Kasumi-1 (cell line): ENCODE measurements at places on chromosomes 4 and X.

DNA sequence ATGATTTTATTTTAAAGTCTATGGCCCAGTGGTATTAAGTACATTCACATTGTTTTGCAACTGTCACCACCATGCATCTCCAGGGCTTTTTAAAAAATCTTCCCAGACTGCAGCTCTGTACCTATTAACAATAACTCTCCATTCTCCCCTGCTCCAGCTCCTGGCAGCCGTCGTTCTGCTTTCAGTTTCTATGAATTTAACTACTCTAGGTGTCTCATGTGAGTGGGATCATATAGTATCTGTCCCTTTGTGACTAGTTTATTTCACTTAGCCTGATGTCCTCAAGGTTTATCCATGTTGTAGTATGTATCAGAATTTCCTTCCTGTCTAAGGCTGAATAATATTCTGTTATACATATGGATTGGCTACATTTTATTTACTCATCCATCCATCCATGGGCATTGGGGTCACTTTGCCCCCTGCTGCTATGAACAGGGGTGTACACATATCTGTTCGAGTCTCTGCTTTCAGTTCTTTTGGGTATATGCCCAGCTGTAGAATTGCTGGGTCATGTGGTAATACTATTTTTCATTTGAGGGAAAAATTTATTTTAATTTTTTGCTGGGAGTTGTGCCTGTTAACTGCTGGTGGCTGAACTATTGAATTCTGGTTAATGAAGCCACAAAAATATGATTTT, 131.3 kb downstream of the ARHGAP10 start:
- no peak for DNase-seq

- DNase-seq, result no peak
These were observed 22.4 kb downstream of the ANK2 start for GRCh38 chr4:113071805-113072204.

DNA sequence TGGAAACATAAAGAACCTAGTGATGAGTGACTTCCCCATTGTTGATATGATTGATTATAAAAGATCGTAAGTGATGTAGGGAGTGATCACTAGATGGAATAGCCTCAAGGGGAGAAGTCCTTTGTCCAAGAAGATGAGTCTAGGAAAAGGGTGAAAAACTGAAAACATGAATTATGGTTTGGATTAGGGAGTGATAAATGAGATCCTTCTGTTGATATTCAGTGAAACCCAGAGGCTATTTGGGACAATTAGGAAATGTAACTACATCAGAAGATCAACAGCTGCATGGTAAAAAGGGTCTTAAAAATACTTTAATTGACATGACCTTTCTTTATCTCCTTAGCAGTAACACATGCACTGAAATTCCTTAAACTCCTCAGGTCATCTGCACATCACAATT, 124.0 kb upstream of the UNC5C start:
- no peak for DNase-seq

DNA sequence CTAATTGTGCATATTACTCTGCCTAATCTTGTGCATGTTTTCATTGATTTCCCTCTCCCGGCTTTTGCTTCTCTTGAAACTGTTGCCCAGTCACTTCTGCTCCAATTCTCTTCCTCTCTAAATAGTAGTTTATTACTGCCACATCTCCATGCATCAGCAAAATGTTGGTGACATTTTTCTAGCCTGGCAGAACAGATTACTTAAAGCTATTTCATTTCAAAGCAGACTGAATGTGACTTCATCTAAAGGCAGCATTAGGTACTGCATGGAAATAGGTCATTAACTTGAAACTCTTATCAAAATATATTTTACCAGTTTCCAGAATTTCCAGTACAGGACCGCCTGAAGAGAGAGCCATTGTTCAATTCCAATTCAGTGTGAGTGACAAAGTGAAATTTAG, 52.4 kb downstream of the HPGDS start:
- peak; percentile 5 for DNase-seq

DNA sequence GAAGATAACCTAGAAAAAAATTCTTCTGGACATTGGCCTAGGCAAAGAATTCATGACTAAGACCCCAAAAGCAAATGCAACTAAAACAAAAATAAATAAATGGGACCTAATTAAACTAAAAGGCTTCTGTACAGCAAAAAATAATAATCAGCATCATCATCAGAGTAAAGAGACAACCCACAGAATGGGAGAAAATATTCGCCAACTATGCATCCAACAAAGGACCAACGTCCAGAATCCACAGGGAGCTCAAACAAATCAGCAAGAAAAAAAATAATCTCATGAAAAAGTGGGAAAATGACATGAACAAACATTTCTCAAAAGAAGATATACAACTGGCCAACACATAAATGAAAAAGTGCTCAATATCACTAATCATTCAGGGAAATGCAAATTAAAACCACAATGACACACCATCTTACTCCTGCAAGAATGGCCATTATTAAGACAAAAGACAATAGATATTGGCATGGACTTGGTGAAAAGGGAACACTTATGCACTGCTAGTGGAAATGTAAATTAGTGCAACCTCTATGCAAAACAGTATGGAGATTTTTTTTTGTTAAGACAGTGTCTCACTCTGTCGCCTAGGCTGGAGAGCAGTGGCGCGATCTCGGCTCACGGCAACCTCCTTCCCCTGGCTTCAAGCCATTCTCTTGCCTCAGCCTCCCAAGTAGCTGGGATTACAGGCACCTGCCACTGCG, 29.9 kb downstream of the ELF2 start:
- no peak for DNase-seq

DNA sequence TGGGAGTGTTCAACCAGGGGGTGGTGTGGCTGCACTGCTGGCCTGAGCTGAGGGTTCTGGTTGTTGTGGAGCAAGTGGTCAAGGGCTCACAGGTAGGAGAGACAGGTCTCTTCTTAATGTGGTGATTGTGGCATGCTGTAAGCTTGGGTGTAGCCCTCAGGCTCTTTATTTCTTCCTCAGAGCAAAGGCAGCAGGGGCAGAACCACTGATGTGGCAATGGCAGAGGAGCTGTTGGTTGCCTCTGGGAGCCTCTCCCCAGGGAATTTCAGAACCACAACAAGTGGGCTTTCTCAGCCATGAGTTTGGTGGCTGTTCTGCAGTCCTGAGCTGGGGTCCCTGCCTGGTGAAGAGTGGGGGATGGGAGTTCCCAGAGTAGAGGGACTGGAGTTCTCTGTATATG, 1017.2 kb downstream of the SH3BGRL start:
- DNase-seq, result no peak

DNA sequence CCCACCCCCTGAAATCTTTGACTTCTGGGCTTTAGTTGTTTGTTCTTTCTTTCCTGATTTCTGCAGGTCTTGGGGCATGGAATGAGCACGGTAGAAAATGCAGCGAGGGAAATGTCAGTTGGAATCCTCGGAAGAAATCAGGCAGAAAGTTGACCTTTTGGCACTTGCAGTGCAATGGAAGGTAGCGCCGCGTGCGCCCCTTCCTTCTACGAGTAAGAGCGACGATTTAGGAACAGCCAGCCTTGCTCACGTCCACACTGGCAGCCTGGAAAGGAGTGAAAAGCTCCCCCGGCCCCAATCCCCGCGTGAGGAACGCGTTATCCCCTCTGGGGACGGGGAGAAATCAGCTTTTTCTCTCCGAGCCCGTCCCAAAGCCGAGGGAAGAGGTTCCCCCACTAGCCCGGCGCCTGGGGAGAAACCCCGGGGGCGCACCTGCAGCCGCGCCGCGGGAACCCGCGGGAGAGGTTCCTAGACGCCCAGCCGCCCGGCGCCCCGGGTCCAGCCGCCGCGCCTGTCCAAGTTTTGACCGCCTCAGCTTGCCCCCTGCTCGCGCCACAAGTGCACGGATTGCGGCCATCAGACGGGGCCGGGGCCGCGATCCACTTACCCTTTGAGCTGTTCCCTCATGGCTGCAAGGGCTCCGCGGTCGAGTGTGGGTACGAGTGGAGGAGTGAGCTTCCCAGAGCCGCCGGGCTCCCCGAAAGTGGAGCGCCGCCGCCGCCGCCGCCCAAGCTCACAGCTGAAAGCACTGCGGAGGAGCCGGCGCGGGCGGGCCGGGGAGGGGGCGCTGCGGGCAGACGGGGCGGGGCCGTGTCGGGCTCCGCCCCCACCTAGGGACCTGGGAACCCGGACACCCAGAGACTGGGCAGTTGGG, 194.6 kb upstream of the FTHL17 start:
- DNase-seq, result no peak

DNA sequence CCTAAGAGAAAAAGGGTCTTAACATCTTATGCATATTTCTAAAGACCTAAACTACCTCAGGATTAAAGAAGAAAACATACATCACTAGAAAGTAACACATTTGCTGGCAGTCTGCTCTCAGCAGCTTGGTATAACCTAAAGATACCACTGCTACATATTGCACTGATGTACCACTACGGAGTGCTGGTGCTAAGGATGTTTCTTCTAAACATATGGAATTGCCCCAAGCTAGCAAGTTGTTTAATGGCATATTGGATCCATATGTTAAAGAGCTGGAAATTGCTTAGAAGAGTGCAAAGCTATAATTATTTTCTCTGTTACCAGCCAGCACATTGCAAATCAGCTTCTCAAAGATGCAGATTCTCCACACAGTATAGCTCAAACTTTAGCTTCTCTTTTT, 436.5 kb upstream of the GALNTL6 start:
- DNase-seq, result no peak

GRCh38 chrX:19924285-19924684, 36.9 kb upstream of the SH3KBP1 start:
- peak; percentile 17 for DNase-seq

DNA sequence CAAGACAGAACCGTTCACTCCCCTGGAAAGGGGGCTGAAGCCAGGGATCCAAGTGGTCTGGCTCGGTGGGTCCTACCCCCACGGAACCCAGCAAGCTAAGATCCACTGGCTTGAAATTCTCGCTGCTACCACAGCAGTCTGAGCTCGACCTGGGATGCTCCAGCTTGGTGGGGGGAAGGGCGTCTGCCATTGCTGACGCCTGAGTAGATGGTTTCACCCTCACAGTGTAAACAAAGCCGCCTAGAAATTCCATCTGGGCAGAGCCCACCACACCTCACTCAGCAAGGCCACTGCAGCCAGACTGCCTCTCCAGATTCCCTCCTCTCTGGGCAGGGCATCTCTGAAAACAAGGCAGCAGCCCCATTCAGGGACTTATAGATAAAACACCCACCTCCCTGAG, 13.4 kb upstream of the PBDC1 start:
- DNase-seq, result no peak

DNA sequence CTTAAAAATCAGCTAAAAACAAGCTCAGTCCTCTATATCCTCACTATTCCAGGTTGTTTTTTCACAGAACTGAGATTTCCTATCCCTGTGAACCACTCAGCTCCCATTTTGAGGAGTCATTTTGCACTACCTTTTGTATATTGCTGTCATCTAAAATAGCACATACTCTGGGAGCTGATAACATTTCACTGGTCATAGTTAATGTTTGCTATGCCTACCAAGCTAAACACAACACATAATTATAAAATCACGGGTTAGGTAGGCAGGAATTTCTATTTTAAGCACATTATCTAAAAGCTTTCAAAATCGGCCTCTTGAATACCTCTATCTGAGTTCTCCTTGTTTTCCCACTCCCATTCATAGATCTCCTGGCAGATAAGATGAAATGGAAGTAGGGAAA, 882.0 kb upstream of the INTU start:
- DNase-seq, result no peak

GRCh38 chrX:148309413-148309812, 191.0 kb upstream of the AFF2 start:
- no peak for DNase-seq

DNA sequence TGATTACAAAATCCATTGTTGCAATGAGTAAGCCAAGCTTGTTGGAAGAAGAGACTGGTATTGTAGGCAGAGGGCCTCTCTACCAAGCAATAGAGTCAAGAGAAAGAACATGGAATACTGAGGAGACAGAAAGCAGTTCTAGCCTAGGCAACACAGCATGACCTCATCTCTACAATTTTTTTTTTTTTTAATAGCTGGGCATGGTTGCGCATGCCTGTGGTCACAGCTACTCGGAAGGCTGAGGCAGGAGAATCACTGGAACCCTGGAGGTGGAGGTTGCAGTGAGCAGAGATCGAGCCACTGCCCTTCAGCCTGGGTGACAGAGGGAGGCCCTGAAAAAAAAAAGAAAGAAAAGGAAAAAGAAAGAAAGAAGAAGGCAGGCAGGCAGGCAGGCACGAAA, 11.7 kb upstream of the ZBTB33 start:
- no peak for DNase-seq

- DNase-seq, result no peak
These were observed 182.2 kb downstream of the BMPR1B start for GRCh38 chr4:94939791-94940519.

GRCh38 chr4:101367201-101367600, 19.9 kb upstream of the PPP3CA start:
- no peak for DNase-seq

DNA sequence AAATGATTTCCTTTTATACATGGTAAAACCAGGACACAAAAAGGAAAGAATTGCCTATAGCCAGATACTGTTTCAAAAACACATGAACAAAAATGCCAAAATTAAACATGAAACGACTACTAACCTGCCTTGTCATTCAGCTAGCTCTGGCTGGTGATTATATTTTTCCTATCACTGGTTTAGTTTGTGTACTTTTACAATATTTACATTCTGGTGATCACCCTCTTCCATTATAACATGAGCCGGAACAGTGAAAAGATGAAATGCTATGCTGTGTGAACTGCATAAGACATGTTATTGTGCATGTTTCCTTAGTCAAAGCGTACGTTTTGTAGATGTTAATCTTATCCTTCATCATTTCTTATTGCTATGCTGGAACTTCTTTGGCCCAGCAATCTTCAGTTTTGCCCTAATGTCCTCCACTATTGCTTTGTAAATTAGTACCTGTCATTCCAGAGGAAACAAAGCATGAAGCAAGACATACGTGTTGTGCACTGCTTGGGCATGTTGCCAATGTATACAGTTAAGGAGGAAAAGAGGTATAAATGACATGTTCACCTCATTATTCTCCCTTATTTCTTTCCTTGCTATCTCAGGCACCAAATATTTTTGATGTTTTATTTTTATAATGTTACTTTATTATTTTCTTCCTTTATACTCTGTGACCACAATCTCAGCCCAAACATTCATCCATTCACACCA, 386.3 kb downstream of the ARHGAP24 start:
- no peak for DNase-seq

DNA sequence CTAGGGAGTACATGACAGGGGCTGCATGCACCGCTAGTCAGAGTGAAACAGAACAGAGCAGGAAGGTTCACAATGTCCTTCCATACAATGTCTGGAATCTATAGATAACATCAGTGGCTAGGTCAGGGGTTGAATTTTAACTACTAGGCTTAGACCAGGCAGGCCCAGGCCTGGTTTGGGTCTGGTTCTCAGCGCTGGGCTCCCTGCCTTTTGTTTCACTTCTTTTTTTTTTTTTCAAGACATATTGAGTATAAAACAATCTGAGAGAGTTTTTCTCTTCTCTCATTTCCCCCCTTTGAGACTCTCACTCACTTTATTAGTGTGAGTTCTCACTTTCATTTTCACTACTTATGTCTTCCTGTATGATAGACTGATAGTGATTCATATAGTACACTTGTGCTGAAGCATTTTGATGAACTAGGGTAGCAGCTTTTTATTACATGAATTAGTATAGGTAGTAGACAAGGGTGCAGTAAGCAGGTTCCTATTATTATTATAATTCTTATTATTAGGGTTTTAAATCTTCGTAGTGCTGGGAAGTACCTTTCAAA, 120.0 kb upstream of the ZDHHC15 start:
- no peak for DNase-seq
